ENCODE measurements at places on chromosomes 5 and 9.

GRCh38 chr9:29740518-29740917, 2167.2 kb upstream of the C9orf72 start:
- H3K4me1 ChIP-seq: no peaks in the 10 kb centered on the region
- no peaks in the 10 kb centered on the region for H3K27me3 ChIP-seq
- H3K36me3 ChIP-seq: no peaks in the 10 kb centered on the region
- no peak overlapping the region for H3K4me3 ChIP-seq

DNA sequence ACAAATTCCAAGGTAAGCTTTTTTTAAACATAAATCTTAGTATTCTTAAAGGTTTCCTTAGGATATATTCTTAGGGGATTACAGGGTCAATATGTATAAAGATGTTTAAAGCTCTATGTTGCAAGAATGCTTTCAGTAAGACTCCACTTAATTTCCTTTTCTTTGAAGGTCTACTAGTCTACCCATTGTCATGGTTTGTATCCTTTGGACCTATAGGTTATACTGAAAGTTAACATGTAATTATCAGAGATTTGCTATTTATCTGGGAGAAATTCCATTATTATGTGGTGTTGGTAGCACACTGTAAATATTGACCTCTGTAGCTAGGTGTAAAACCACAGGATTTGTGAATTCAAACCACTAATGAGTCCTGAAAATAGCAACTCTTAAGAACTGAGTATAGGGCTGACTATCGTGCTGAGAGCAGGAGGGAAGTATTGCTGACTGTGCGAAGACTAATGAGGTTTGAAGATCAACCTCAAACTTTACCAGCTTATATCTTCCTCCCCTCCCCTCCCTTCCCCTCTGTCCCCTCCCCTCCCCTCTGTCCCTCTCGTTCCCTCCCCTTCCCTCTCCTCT, 85.6 kb downstream of the GADD45G start:
- H3K27ac ChIP-seq: no peak overlapping the region
- no peaks in the 10 kb centered on the region for H3K36me3 ChIP-seq
- no peak overlapping the region for H3K4me3 ChIP-seq
- peaks cover 25% of the 10 kb centered on the region for H3K27me3 ChIP-seq
- DNase-seq: no peak

DNA sequence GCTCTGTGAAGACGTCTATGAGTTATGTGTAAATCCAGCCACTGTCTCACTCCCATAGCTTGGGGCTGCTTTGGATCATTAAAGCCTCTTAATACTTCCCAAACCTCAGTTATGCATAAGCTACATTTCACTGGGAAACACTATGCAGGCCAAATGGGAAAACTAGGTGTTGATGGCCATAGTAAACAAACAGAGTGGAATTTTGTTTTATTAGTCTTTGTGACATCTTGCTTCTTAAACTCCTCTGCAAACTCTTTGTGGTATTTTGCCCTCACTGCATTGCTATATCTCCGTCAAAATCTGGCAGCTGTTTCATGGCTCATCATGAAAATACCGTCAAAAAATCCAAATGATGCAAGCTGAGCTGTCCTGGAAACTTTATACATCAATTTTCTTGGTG, 167.2 kb upstream of the HMHB1 start:
- H3K4me1 ChIP-seq: peaks cover 61% of the 10 kb centered on the region
- no peak overlapping the region for H3K4me3 ChIP-seq
- H3K36me3 ChIP-seq: no peaks in the 10 kb centered on the region
- no peak for DNase-seq

- peaks cover 4% of the 10 kb centered on the region for H3K27me3 ChIP-seq
- no peak for DNase-seq
- peaks cover 4% of the 10 kb centered on the region for H3K36me3 ChIP-seq
- H3K4me1 ChIP-seq: peaks cover 52% of the 10 kb centered on the region
- no peak overlapping the region for H3K4me3 ChIP-seq
- H3K27ac ChIP-seq: no peak overlapping the region
Observed at GRCh38 chr5:38420246-38420645, 136.2 kb downstream of the LIFR start.

DNA sequence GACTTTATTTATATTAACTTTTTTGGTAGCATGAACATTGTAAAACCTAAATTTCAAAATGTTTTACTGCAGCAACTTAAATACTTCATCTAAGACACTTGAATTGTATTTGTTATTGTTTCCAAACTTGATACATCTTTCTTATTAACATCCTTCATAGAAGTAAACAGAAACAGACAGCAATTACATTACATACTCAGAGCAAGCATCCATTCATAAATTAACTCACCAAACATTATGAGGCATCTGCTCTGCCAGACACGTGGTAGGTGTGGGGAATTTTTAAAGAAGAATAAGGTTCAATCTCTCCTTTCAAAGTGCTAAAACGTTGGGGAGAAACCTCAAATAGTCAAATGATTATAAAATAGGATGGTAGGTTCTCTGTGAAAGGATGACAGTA, 130.8 kb downstream of the MUSK start:
- no peaks in the 10 kb centered on the region for H3K27me3 ChIP-seq
- no peak overlapping the region for H3K27ac ChIP-seq
- H3K36me3 ChIP-seq: no peaks in the 10 kb centered on the region
- no peak overlapping the region for H3K4me3 ChIP-seq
- no peaks in the 10 kb centered on the region for H3K4me1 ChIP-seq

GRCh38 chr5:77798456-77798855, 22.3 kb upstream of the TBCA start:
- no peak for DNase-seq
- H3K36me3 ChIP-seq: peaks cover 8% of the 10 kb centered on the region
- H3K4me1 ChIP-seq: no peaks in the 10 kb centered on the region
- H3K27ac ChIP-seq: no peak overlapping the region
- peaks cover 18% of the 10 kb centered on the region for H3K27me3 ChIP-seq

- H3K27ac ChIP-seq: no peak overlapping the region
- no peaks in the 10 kb centered on the region for H3K36me3 ChIP-seq
- DNase-seq: peak; percentile 26
- no peaks in the 10 kb centered on the region for H3K27me3 ChIP-seq
- no peak overlapping the region for H3K4me3 ChIP-seq
- peaks cover 4% of the 10 kb centered on the region for H3K4me1 ChIP-seq
Observed at GRCh38 chr9:4366591-4367330, 66.9 kb upstream of the GLIS3 start.
